Stimulated activated CD4-positive, alpha-beta T cell treated with anti-CD3 and anti-CD28 coated beads, Interleukin-2, amount 100 ng/mL, for 24 hours (primary cell): ENCODE measurements at places on chromosomes 12 and 14.

DNA sequence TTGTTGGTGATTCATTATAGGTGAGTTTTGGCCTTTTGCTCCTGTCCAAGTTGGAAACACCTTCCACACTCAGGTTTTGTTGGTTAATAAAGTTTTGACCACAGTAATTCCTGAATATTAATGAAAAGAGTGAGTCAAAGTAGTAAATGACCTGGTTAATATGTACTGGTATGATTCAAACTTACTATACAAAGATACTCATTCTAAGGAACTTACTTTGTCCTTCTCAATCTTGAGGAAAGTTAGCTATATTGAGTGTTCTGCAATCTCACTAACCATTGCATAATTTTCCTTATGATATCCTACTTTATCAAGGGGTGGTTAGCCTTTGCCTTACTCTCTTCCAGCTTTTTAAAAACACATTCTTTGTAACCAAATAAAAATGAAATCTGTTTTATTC lies 20.9 kb upstream of the HECTD1 start:
- no peak for DNase-seq

DNA sequence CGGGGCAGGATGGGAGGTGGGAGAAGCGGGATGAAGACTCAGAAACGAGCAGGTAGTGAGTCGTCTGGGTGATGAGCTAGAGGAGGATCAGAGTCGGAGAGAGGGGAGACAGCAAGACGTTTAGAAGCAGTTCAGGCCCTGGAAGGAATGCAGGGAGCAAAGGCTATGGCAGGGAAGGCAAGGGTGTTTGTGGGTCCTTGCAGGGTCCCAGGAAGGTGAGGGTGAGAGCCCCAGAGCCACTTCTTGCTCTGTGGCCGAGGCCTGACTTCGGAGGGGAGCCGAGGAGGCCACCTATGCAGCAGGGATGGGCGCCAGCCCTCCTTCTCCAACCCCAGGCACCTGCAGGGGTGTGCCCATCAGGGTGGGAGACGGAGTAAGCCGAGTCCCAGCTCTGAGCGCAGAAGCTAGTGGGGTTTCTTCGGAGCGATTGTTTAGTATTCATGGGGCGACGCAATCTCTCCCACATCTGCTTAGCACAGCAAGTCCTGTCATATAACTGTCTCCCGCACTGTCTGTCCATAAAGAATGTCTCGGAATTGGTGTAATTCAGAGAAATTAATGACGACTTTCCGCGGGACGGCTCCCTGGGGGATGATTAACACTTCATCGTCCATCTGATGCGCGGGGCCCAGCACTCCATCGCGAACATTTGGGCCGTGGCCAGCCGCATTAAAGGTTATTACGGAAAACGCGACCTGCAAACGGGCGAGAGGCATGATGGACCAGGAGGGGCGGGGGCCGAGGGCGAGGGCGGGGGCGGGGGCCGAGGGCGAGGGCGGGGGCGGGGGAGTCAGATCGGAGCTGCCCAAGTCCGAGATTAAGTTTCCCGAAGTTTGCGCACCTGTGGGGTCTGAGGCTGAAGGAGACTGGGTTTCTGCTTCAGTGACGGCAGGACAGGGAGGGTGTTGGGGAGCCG lies 12.2 kb upstream of the CALCOCO1 start:
- no peak for DNase-seq

DNA sequence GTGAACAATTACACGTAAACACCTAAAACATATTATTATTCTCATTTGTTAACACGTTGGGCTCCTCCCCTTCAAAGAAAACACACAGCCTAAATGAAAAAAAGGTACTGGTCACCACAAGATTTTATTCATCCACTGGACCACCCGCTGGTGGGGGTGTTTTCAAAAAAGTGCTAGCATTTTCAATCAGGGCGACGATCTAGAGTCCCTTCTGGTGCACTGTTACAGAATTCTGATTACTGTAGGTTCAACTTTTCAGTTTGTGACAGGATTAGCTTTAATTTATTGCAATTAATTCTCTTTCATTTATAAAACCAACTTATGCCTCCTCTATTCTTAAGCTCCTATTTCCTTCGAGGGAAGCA lies 443 bp downstream of the MAGOHB start:
- DNase-seq = no peak

DNA sequence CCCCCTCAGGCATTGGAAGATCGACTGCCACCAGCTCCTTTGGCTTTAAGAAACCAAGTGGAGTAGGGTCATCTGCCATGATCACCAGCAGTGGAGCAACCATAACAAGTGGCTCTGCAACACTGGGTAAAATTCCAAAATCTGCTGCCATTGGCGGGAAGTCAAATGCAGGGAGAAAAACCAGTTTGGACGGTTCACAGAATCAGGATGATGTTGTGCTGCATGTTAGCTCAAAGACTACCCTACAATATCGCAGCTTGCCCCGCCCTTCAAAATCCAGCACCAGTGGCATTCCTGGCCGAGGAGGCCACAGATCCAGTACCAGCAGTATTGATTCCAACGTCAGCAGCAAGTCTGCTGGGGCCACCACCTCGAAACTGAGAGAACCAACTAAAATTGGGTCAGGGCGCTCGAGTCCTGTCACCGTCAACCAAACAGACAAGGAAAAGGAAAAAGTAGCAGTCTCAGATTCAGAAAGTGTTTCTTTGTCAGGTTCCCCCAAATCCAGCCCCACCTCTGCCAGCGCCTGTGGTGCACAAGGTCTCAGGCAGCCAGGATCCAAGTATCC lies 288.7 kb downstream of the NAV3 start:
- DNase-seq = no peak

DNA sequence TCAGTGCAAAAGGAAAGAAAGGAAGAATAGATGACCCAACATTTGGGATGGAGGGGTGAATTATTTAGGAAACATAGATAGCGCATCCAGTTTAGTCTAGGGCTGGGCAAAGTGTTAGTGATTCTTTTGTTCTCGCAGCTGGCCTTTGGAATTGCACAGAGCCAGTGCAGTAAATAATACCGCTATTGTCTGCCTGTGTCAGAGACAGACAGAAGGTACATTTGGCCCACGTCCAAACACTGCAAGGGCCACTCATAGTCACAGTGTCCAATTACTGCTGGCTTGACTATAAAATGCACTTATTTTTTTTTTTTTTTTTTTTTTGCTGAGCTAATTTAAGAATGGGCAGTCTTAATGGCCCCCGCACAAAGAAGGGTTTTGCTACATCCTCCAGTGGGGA lies 638.6 kb downstream of the BCL11B start:
- DNase-seq = no peak
